ENCODE measurements at places on chromosomes 6 and 20.

DNA sequence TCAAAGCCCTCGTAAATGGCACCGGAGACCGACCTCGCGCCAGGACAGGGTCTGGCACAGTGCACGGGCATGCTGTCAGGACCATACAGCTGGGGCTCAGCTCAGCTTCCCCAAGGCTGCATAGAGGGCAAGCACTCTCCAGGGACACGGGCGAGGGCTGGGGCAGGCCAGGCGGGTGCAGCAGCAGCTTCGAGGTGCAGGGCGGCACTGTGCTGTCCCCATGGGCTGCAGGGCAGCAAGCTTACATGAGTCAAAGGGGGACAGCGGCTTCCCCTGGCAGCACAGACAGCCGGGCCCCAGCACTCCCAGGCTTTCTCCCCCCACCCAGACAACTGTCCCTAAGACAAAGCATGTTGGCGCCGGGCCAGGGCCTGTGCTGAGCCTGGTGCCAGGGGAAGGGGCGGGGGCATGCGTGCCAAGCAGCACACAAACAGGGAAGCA, 25.7 kb downstream of the PSMG4 start:
- DNase-seq = no peak

GRCh38 chr6:152300517-152300916, 336.6 kb downstream of the SYNE1 start:
- no peak for DNase-seq

GRCh38 chr6:31740397-31741223, 805 bp downstream of the MSH5 start:
- DNase-seq = no peak

DNA sequence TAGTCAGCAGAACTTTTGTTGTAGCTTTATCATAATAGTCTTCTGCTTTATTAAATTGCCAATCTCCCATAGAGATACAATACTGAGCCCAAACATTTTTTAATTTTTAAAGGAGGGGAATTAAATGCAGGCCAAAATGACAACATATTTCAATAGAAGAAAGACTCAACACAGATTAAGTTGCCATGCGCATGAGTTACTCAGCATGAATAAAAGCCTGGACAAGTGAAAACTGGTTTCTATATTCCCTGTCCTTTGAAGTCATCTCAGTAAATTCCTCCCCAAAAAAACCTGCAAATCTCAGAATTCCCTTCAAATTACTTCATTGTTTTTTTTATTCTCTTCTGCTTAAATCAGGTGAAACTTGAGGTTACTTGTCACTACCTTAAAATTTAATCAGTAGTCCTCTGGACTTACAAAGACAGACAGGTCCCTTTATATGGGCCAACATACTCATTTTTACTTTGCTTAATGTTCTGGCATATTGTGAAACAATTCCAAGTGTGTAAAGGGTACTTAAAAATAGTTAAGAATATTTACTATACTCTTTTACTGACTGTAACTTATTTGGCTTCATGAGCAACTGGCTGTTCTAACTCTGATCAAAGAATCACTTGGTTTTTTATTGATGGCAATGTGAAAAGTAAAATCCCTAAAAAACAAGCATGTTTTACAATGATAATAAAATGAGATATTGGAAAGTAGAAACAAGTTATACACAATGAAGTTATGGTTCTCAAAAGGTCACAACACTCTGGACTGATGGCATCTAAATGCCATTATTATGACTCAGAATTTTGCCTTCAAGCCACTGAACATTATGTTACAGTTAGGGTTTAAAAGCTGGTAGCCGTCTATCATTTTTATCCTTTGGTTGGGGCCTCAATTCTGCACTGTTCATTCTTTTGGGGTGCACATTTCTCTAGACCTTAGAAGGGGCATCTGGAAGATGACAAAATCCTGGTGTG, 49.9 kb upstream of the COL21A1 start:
- DNase-seq = no peak

DNA sequence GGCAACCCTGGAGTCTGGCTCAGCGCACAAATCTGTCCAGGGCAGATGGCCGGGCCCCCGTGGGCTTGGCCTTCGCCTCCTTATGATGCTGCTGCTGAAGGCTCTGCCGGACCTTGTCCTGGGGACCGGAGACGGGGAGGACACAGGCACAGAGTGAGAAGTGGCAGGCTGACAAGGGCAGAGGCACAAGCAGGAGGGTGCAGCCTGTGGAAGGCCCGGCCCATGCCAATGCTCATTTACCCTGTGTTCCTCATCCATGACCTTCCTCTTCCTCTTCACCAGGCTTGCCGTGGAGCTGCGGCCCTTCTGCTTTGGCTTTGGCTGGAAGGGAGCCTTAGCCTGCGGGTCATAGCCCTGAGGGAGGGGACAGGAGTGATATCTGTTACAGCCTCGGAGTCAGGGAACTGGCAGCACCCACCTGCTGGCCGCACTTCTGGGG, 2.4 kb downstream of the B3GALT4 start:
- no peak for DNase-seq

All from stimulated activated CD4-positive, alpha-beta T cell treated with anti-CD3 and anti-CD28 coated beads, TNF-alpha, amount 100 ng/mL, for 24 hours (primary cell).